Neural crest cell (in vitro differentiated cells): ENCODE measurements at places on chromosomes 5 and 9.

GRCh38 chr9:127833555-127833954 is 20.9 kb downstream of the ENG start:
- DNase-seq = no peak

DNA sequence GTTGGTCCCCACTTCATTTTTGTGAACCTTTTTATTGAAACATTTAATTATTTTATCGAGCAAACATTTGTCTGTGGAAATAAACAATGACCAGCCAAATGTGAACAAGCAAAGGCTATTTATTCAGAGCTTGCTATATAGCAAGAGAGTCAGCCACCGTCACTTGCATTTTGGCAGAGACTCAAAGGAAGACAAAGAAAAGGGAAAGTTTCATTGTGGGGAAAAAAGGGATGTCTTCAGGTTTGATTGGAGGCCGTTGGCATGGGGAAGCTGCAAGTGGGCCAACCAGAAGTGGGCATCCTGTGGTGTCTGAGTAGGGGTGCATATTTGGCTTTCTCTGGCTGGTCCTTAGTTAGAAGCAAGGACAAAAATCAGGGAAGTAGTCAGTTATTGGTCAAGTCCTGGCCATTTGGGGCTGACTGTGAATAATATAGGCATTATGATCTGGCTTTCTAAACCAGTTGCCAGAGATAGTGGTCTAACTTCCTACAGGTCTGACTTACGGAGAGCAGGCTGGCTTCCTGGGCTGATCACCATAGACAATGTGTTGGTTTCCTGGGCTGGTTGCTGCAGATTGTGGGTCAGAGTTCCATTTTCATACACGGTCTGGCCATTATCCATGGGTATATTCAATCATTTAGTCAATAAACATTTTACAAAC is 16.6 kb downstream of the ENC1 start:
- DNase-seq = no peak

DNA sequence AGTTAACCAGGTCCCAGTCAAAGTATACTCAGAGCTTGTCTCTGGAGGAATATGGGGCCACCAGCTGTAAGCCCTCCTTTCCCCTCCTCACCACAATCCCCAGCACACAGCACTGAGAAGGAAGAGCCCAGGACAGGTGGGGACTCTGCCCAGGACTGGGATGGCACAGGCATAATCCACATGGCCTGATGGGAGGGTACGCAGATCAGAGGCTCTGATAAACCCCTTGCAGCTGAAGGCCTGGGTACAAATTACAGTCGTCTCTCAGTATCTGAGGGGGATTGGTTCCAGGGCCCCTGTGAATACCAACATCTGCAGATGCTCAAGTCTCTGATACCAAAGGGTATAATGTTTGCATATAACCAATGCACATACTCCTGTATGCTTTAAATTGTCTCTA is 245.8 kb downstream of the CRB2 start:
- DNase-seq = no peak

- no peak for DNase-seq
These were observed 2.1 kb upstream of the IFT74 start for GRCh38 chr9:26954050-26954508.

GRCh38 chr5:10303699-10304170 is 4.0 kb downstream of the CMBL start:
- no peak for DNase-seq

GRCh38 chr5:73735032-73735734 is 109.2 kb downstream of the ARHGEF28 start:
- no peak for DNase-seq

- no peak for DNase-seq
These were observed 179.0 kb upstream of the CD180 start for GRCh38 chr5:67375606-67376005.

DNA sequence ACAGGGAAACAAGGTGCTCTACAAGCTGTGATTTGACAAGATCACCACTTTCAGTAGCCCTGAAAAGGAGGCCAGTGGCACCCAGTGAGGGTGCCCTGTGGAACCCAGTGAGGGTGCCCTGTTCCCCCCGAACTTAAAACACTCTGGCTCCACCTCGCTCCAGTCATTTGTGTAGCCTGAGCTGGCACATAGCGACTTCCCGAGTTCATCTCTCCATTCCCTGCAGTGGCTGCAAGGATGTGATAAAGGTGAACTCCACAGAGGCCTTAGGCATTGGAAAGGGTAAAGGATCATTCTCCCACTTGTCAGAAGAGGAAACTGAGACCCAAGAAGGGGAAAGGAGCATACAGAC is 21.9 kb upstream of the ANXA6 start:
- DNase-seq = no peak

DNA sequence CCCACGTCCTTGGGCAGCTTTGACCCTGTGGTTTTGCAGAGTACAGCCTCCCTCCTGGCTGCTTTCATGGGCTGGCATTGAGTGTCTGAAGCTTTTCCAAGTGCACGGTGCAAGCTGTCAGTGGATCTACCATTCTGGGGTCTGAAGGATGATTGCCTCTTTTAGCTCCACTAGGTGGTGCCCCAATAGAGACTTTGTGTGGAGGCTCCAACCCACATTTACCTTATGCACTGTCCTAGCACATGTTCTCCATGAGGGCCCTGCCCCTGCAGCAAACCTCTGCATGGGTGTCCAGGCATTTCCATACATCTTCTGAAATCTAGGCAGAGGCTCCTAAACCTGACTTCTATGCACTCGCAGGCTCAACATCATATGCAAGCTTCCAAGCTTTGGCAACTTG is 644.2 kb upstream of the CDH9 start:
- DNase-seq = no peak

GRCh38 chr5:1817261-1818043 is 16.2 kb downstream of the NDUFS6 start:
- DNase-seq = no peak

GRCh38 chr5:160303690-160304089 is 8.7 kb downstream of the CCNJL start:
- DNase-seq = no peak

- peak; percentile 3 for DNase-seq
These were observed 162.7 kb downstream of the SYK start for GRCh38 chr9:90964101-90965020.

DNA sequence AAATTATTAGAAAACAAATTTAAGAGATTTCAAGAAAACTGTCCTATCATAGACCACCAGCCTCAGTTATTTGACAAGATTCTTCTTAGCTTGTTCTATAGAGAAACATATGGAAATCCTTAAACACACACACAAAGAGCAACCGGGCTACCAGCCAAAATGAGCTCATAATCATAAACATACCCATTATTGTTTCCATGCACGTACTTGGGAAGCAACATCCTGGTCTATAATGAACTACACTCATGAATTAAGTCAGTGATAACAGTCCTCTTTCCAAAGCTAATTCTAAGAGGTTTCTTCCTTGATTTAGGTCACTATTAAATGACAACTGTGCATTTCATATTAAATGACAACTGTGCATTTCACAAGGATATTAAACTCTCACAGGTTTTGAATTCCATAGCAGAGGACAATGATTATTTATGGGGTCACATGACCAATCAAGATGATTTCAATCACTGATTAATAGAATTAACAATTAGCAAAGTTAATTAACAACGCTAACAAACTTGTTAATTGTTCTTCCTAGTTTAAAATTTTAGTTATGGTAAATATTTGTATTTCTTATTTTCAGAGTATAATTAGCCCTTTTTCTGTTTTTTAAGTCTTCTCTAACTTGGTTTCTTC is 77.0 kb downstream of the OXCT1 start:
- no peak for DNase-seq

- no peak for DNase-seq
These were observed 2.3 kb upstream of the OTP start for GRCh38 chr5:77640589-77641396.

DNA sequence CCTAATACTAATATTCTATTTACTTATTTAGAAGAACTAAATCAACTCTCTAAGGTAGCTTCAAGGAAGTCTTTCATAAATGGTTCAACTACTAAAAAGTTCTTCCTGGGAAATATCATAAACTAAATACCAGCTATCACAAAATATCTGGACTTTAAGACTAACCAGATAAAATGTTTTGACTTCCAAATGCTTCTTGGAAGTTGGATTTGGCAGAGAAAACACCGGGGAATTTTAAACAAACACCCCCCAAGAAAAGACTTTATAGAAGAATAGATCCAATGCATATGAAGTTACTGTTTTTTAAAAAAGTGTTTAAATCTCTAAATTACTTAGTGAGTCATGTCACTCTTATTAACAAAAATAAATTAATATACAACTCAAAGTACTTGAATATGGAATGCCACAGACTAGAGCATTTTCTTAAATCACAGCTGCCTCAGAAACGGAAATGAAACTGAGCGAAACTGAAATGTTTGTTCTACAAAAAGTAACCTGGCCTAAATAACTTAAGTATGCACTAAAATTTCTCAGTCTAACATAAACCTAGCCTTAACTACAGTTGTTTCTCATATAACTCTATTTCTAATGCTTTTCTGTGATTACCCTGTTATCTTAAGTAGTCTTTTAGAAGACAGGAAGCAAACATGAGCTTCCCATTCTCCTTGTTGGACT is 6.8 kb downstream of the ABCA1 start:
- no peak for DNase-seq

DNA sequence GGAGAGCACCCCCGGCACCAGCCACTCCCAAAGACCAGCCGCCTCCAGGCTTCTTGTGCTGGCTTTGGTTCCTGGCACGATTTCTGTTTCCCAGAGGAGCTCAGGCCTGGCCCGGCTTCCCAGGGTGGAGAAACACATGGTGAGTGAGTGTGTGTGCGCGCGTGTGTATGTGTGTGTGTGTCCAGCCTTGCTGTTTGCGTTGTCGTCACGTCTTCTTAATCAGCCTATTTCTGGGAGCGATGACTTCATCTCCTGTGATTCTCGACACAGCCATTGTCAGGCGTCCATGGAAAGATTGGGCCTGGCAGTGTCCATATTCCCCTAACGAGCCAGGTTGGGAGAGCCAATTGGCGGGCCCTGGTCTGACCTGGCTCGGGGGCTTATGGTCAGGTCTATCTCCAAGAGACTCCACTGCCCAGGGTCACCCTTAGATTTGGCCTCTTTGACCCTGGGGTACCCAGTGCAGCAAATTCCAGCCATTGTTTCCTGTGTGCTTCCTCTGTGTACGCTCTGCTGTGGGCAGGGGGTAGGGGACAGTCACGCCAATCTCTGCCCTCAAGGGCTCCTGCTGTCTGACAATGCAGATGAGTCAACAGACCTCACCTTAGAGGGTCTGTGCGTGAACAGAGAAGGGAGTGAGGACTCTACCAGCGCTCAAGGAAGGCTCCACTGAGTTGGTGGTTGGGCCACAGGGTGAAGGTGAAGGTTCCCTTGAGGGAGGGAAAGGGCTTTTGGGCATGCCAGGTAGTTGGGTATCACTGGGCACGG is 73.8 kb downstream of the DAB2IP start:
- no peak for DNase-seq

GRCh38 chr9:134065612-134066419 is 2.0 kb downstream of the BRD3 start:
- no peak for DNase-seq

DNA sequence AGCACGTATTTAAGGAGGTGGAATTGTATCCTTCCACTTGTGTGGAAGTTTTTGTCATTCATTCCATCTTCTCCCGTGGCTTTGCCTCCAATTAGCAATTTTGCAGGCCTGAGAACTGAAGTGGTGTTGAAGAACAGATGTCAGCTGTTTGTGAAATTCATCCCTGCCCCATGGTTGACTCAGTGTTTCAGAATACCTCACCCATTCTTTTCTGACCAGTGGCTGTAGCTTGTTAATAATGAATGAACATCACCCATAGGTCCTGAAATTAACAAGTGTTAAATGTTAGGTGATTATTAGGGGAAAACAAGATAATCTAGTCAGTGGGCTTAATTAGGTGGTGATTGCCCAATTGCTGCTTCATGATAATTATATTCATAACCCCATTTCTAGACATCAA is 11.7 kb downstream of the ZNF462 start:
- no peak for DNase-seq

DNA sequence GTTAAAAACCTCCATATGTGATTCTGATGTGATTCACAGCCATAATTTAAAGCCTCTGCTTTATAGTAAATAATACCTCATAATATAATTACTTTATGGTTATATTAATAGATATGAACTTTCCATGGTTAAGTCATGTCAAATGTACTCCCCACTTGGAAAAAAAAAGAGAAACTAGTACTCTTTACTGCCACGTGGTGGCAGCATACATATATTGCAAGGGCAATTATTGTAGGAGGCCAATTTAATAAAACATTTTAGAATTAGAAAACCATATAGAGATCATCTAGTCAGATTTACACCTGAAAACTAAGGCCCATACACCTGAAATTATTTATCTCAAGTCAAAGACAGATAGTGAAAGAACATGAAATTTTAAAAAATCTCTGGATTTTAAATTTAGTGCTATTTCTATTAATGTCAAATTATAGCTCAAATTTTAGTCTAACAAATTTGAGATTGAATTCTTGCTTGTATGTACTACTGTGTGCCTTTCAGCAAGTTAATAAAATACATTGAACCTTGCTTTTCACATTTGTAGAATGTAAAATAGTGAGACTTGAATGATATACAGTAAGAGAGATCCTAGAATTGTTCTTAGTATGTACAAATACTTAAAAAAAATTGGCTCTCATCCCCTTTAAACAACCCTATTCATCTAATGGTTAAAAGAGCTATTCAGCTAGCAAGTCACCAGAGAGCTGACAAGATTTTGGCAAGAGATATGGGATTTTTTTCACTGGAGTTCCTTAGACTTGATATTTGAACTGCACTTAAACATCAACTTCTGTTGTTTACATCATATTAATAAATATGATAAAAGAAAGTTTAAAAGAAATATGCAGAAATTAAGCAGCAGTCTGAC is 603.8 kb downstream of the TLE4 start:
- peak; percentile 9 for DNase-seq

GRCh38 chr5:178365501-178366440 is 133.2 kb upstream of the PHYKPL start:
- no peak for DNase-seq

- no peak for DNase-seq
These were observed 141.9 kb downstream of the PSAT1 start for GRCh38 chr9:78438780-78439179.

DNA sequence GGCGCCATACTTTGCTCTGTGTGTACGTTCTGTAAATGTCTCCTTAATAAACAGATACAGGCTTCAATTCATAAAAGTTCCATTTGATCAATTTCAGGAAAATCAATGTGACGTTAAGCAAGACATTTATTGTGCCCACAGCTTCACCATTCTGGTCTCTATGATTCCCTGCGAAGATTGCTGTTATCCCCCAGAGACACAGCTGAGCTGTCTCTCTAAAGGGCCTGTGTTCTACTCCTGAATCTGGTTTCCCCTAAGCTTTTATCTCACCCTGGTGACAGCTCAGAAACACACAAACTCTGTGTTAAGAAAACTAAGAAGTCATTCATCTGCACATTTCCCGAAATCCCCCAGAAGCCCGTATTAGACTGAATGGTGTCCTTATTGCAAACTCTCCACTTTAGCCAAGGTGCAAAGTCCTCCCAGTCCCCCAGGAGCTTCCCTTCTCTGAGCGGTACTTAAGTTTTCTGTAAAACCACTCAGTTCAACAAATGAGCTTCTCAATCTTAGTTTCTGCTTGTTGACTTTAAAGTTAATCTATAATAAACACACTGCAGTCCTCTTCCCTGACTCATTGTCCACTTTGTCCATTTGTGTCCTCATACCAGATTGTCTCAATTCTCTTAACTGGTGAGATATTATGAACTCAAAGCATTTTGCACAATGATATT is 1.4 kb upstream of the C5orf15 start:
- peak; percentile 5 for DNase-seq

GRCh38 chr9:113397203-113397631 is 3.9 kb downstream of the ALAD start:
- no peak for DNase-seq

- DNase-seq = no peak
These were observed 104.5 kb downstream of the VAV2 start for GRCh38 chr9:133887540-133888047.
